T-helper 1 cell treated with Interleukin-12 subunit alpha and Interleukin-12 subunit beta and Interleukin-4 antibody, amounts not matched to agents 30 ng/mL and 1 ng/mL, for 36 hours (primary cell): ENCODE measurements at places on chromosomes 11 and 22. TPM values are rescaled to one million over a fixed set of nuclear protein-coding genes. Genes with fewer than 3 reads are reported as not detected.

UBQLNL gene
- 0.12 and 0.34 TPM in 2 replicates for total RNA-seq

RAB38 gene
- 2.6 and 3.7 TPM in 2 replicates for total RNA-seq

PTPRCAP gene
- total RNA-seq: 406 and 428 TPM in 2 replicates

OR4A5 gene
- not detected in 2 replicates for total RNA-seq

SYT13 gene
- not detected in 2 replicates for total RNA-seq

HORMAD2 gene
- 0.10 TPM in 1 of 2 replicates, not detected in the other for total RNA-seq
